ENCODE measurements at places on chromosomes 13 and 19.

DNA sequence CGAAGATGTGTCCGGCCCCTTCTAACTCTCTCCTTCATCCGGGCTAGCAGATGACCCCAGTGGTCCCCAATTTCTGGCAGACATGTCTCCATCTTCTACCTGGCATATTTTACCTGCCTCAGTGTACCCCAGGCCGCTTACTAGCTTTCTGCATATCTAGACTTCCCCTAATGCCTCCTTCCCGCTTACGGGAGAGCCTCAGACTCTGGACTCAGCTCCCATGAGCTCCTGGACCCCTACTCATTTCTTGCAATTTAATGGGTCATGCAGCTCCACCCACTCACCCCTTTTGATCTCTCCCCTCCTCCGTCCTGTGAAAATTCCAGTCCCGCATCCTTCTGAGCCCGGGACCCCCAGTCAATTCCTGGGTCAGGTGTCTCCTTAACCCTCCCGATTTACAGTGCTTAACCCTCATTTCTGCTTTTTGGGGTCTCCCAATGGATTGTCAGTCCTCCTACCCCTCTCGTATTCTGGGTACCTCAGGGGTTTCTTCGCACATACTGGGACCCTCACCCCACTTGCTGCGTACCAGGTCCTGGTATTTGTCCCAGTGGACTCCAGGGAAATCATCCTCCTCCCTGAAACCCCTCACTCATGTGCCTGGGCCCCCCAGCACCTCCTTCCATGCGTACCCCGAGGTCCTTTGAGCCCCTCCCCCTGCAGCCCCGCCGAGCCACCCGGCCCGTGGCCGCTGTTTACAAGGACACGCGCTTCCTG lies 500 bp upstream of the JUNB start:
- no peak for DNase-seq

DNA sequence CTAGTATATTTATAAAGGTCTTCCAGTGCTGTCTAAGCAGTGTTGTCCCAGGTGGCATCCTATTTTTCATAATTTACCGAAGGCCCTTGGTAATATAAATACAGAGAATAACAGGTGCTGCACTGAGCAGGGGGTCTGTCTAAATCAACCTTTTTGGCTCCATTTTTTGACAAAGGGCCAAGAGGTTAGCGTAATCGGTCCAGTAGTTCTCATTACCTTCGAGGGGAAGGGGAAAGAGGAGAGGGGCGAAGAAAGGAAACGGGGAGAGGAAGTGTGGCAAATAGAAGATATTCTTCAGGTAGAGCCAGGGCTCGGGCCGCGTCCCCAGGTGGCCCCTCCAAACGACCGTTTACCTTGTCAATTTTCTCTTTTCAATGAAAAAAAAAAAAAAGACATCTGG lies 749 bp upstream of the PAN3 start:
- peak; percentile 54 for DNase-seq

DNA sequence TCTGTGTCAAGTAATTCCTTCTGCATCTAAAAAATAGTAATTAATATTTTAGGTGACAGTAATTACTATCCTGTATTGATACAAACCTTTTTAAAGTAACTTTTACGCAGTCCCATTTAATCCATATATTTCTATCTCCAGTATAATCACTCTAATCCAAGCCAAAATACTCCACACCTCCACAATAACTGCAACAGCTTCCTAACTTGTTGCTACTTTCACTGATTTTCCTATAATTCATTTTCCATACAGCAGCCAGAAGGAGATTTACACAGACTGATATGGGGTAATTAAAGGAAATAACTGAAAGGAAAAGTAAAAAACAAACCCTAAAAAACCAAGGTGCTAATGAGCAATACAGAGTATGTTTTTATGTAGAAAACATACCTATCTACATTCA lies 64.9 kb downstream of the RBM26 start:
- no peak for DNase-seq

DNA sequence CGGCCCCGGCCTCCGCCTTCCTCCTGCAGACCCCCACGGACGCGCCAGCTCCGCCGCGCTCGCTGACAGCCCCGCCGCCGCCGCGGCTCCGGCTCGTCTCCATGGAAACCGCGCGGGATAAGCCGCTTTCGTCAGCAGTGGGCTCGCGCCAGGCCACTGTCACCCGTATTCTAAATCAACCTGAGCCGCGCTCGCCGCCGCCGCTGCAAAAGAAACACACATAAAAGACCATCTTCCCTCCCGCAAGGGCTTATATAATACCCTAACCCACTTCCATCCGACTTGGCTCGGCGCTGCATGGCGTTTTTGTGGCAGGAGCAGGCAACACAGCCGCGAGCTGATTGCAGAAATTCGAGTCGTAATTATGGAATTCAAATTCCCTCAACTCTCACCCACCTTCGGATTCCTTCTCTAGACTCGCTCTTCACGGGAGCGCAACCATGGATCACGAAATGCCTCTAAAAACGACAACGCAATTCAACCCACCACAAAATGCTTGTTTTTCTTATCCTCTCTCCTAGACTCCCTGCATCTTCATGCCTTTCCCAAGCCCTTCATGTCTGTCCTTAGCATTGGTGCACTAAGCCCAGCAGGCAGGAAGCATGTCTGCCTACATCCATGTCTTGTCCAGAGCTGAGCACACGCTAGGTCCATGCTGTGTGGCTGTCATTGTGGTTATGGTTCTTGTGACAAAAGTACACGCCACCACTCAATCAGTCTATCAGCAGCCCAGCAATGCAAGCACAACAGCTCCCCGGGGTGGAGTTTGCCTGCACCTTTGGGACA lies at the start of gene AMER2:
TSS of gene AMER2 (minus strand) at position 772 of the 786 bp plus-strand sequence. CDS start at position 103, 669 bp downstream.
- DNase-seq: peak; percentile 91

- DNase-seq: peak; percentile 99
Observed at GRCh38 chr19:20776083-20777076, at the start of gene ZNF66. TSS of gene ZNF66 (plus strand) at chr19:20776304. CDS start at chr19:20776448, 144 bp downstream.

- peak; percentile 57 for DNase-seq
Observed at GRCh38 chr19:4241824-4242430, 5.0 kb upstream of the YJU2 start.

GRCh38 chr13:107360010-107360409 lies 792.1 kb upstream of the ARGLU1 start:
- DNase-seq: no peak

- DNase-seq: peak; percentile 100
Observed at GRCh38 chr19:17859533-17860330, at the start of gene RPL18A. TSS of gene RPL18A (plus strand) at chr19:17859910. CDS start at chr19:17859957, 47 bp downstream.

- DNase-seq: no peak
Observed at GRCh38 chr13:37954191-37954590, 84.6 kb upstream of the TRPC4 start.

GRCh38 chr19:53642381-53643099 lies 10.7 kb downstream of the DPRX start:
- no peak for DNase-seq

- DNase-seq: no peak
Observed at GRCh38 chr13:32045537-32045936, 14.0 kb downstream of the FRY start.

DNA sequence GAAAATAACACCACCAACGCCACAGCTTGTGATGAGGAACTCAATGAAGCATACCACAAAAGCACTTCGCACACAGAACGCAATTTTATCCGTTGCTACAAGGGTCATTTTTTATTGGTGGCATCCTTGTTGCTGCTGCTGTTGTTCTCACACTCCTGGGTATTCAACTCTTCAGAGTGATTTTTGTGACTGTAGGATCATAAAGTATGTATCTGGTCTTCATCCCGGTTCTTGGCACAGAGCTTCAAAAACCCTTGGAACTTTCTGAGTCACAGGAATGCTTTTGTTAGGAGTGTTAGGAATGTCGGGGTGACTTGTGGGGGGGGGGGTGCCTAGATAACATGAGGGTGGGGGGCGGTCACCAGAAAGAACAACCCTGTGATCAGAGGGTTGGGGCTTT lies 108.4 kb downstream of the ZNF557 start:
- no peak for DNase-seq

DNA sequence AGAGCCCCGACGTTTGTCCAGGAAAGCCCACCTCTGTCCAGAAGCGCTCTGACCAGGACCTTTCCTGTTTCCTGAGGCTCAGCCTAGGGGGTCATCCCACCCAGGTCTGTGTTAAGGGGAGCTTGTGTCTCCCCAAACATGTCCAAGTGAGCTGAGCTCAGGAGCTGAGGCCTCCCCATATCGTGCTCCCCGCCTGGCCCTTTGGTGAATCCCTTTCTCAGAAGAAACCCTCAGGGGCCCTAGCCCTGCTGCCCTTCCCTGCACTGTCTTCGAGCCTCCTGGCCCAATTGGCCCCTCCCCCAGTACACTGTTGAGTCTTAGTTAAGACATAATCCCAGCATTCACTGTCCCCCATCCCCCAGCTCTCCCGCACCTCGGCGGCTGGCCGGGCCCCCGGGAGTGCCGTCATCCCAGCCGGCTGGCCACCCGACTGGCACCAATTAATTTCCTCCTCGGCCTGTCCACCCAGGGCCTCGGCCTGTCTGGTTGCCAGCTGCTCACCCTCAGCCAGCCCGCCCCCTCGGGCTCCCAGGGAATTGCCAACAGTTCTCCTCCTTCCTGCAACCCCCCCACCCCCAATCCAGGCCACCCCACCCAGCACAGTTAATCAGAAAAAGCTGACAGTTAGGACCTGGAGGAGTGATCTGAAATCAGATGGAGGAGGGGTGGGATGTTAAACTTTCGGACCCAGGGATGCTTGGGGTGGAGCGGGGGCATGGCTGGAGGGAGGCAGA lies 13.6 kb downstream of the IER2 start:
- DNase-seq: peak; percentile 59

- peak; percentile 51 for DNase-seq
Observed at GRCh38 chr13:23656637-23657371, 86.6 kb downstream of the TNFRSF19 start.

DNA sequence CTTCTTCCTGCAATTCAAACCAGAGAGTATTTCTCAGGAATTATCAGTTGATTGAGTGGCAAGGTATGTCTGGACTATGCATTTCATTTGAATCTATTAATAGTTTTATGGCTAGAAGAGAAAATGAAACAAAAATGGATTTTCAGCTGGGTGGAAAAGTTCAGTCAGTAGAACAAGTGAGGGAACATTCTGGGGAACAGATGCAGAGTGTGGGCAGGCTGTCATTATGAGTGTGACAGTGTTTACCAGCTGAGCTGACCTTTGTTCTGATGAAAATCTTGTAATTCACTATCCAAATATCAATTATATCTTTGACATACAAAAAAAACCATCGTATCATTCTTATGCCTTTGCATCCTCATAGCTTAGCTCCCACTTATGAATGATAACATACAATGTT lies 2.6 kb upstream of the CLC start:
- no peak for DNase-seq

GRCh38 chr19:31331536-31331935 lies 17.7 kb downstream of the TSHZ3 start:
- DNase-seq: no peak

DNA sequence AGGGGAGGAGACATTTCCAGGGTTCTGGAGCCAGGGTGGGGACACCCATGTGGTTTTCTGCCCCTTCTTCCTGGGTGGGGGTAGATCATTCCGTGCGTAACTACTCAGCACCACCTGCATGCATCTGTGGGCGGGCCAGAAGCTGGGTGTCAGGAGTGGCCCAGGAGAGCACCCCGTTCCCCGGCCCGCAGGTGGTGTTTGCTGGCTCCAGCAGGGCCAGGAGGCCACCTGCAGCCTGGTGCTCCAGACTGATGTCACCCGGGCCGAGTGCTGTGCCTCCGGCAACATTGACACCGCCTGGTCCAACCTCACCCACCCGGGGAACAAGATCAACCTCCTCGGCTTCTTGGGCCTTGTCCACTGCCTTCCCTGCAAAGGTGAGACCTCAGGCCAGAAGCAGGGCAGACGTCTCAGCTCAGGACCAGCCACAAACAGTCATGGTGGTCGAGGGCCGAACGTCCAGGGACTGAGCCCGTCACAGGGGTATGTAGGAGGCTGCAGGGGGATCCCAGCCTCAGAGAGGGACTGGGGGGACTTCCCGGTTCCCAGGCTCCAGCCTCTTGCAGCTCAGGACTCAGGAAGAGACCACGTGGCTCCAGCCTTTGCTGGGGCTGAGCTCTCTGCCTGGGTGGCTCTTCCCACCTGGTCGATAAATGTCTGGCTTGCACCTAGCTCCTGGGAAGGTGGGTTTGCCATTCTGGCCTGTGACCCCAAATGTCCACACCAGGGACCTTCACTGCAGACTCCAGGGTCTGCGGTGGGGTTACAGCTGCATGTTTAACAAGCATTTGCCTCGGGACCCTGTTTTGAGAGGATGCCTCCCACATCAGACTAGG lies 1.6 kb downstream of the FSTL3 start:
- no peak for DNase-seq

DNA sequence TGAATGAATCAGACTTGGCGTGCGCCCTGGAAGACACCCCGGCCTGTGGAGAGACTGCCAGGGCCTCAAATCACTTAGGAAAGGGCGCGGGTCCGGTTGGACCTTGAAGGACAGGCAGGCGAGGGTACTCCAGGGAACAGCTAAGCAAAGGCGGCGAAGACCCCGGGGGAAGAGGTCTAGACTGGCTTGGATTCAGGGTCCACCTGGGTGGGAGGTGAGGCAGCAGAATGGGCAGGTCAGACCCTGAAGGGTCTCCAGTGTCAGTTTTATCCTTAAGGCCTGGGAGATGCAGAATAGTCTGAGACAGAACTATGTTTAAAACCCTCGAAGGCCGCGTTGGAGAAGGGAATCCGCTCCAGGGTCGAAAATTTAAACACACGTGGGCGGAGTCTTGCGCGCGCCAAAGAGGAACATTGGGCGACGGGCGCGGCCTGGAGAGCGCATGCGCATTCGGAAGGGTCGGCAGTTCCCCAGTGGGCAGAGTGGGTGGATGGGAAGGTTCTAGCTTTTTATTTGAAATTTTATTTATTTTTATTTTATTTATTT lies 567 bp upstream of the SMG9 start:
- DNase-seq: peak; percentile 74

- no peak for DNase-seq
Observed at GRCh38 chr19:49844138-49845095, 6.5 kb upstream of the PTOV1 start.

DNA sequence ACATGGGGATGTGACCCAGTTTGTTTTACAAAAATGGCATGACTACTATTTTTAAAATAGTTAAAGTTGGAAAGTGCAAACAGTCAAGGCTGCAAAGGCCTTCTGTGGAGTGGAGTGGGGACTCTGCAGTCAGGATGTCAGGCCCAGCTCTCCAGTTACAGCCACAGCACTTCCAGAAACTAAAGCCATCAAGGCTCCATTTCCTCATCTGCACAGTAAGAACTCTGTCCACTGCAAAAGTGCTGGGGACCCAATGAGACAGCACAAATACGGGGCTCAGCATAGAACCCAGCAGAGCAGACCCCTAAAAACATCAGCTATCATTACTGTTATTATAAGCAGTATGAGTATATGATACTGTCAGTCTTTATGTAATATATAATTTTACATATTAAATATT lies 73.6 kb downstream of the SACS start:
- no peak for DNase-seq

DNA sequence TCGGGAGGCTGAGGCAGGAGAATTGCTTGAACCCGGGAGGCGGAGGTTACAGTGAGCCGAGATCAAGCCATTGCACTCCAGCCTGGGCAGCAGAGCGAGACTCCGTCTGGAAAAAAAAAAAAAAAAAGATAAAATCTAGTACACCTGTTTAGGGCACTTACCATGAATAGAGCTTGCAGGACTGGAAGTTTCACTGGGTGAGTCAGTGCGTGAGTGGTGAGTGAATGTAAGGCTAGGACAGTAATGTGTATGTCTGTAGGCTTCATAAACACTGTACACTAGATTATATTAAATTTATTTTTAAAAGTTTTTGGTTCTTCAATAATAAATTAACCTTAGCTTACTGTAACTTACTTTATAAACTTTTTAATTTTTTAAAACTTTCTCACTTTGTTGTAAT lies 22.9 kb downstream of the PPP5C start:
- DNase-seq: no peak

GRCh38 chr19:54035215-54036178 lies 28.2 kb downstream of the VSTM1 start:
- peak; percentile 1 for DNase-seq

GRCh38 chr13:31267126-31267784 lies 67.5 kb downstream of the B3GLCT start:
- DNase-seq: no peak

All from pons (tissue), 1 donor.